Nucleus accumbens (tissue), 56 donors: ENCODE measurements at places on chromosomes 11 and 22.

- no peak for DNase-seq
Measured at GRCh38 chr11:43555186-43555585, 125.4 kb upstream of the HSD17B12 start.

DNA sequence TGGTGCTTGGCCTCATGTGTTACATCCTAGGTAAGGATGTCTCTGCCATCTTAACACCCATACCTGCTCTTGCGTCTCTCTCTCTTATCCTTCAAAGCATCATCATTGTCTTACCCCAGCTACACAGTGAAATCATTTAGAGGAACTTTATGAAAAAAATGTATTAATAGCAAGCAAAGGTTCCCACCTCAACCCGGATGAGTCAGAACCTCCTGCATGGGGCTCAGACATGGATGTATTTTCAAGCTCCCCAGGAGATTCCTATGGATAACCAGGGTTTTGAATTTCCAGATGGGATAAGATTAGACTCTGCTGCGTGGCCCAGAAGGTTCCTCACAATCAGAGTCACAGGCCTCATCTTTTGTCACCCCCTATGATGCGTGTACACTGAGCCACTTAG is 89.1 kb upstream of the NNMT start:
- DNase-seq = no peak

- DNase-seq = no peak
Measured at GRCh38 chr11:69485337-69486041, 4.0 kb downstream of the LINC01488 start.

DNA sequence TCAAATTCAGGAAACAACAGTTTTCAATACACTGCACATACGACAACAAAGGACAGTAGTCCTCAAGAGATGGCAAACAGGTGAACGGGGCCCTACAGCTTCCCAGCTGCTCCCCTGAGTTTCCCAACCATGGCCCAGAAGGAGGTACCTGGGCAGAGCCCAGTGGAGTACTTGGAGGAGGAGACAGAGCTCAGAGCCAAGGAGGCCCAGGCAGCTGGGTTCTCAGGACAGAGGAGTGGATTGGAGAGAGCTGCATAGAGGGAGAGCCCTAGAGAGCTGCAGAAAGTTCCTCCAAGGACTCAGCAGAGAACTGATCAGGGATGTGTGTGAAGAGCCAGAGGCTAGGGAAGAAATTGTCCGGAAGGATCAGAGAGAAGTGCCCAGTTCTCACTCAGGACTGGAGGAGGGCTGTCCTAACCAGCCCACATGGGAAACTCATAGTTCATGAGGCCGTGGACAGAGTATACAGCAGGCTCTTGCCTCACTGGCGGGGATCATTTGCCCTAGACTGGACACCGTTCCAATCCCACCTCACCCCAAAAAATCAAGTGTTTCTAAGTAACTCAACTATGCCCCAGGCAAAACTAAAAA is 7.6 kb upstream of the ASCL2 start:
- no peak for DNase-seq

- no peak for DNase-seq
Measured at GRCh38 chr11:34655335-34656008, 34.6 kb downstream of the EHF start.

DNA sequence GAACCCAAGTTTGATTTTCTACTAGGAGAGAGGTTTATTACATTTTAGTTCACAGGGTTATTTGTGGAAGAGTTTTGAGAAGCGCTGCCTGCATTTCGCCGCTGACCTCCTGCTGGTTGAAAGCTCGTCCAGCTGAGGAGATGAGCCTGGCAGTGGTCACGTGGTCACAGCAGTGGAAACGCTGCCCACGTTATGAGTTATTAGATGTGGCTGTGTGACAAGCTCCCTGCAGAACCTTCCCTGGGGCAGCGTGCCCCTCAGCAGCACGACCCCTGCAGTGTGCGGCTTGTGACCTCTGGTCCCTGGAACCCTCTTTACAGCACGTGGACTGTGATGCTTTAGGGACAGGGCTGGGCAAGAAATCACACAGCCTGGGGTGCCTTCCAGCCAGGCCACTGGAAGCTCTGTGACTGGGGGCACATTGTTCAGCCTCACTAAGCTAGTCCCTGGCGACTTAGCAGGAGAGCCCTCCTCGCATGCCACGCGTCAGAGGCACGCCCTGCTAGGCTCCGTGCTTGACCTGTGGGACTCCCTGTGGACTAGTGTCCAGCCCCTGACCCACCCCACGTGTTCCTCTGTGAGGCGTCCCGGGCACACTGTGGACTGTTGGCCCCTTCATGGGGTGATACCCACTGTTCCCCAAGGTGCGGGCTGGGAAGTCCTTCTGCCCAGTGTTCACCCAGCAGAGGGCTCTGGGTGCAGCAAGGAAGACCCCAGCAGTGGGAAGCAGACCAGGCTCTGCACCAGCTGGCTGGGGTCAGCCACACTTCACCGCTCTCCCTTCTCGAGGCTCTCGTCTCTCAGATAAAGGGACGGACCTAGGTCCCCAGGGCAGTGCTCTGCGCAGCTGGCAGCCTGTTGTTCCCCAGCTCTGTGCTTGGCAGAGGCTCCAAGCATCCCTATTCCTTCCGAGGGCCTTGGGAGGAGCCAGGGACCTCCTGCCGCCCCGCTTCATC is 349.5 kb downstream of the TBC1D22A start:
- DNase-seq = no peak

DNA sequence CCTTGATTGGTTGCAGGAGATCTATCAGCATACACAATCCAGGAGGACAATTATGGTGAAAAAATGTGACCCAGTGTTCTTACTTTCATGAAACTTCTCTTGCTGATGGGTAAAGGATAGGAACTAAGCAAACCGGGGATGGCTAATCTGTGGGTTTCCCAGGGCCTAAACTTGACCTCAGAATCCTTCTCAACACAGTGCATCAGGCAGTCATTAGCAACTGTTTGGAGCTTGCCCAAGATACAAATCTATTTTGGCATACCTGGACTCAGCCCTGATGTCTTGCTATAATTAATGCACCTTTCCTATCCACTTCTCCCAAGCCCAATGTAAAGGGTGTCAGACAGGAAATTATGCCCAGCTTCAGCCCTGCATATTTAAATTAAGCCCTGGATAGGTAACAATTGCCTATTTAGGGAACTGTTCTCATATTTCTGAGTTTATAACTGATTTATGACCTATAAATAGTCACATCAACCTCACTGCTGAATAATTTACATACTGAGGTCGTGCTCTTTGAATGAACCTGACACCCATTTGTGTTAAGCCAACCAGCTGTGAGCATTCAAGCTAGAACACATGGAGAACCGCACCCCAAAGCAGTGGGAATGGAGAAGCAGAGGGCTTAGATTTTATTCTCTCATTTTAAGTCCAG is 9.2 kb upstream of the PHF21A start:
- DNase-seq = no peak
